ENCODE measurements at places on chromosomes 4 and X.

DNA sequence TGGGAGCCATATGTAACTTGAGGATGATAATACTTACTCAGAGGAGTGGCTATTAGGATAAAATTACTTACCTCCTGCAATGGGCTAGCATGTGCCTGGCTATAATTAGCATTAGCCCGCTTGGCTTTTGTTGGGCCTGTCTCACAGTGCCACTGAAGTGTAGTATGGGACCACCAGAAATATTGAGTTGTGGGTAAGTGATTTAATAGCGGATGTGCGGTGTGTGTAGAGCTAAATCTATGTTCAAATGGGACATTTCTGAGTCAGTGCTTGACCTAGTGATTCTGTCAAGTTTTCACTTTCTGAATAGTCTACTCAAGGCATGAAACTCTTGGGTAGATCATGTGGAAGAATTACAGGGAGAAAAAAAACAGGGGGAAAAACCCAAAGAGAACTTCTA, 3.5 kb upstream of the CLNK start:
- no peak for DNase-seq

GRCh38 chr4:81594490-81595159, 122.9 kb upstream of the RASGEF1B start:
- DNase-seq: no peak

DNA sequence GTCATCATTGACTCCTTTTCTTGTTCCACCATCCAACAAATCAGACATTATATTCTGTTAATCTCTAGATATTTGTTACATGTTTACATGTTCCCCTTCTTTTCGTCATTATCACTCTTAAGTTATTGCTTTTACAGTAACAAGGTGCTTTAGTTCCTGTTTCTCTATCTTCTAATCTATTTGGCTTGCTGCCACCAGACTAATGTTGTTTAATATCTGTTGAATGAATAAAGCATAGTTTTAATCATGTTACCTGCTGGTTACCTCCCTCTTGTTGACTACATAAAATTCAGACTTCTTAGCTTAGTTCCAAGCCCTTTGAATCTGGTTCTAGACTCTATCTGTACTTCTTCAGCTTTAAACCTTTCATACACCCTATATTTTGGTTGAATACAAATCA, 129.8 kb upstream of the TRIM2 start:
- DNase-seq: no peak

DNA sequence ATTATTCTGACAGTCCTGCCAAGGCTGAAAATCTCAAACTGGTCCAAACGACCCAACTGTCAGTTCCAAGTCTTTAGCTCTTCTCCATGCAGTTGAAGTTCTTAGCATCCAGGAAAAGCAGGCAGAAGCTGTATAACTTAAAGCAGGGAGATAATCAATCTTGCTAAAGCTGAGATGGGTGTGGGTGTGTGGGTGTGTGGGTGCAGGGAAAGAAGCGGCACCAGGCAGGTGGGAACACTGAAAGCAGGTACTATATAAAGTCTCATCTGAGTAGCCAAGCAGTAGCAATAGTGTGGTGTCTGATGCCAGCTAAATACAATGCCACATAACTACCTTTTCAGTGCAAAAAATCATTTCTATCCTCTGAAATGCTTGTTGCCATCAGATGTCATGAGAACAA, 69.7 kb upstream of the EGFL6 start:
- no peak for DNase-seq

DNA sequence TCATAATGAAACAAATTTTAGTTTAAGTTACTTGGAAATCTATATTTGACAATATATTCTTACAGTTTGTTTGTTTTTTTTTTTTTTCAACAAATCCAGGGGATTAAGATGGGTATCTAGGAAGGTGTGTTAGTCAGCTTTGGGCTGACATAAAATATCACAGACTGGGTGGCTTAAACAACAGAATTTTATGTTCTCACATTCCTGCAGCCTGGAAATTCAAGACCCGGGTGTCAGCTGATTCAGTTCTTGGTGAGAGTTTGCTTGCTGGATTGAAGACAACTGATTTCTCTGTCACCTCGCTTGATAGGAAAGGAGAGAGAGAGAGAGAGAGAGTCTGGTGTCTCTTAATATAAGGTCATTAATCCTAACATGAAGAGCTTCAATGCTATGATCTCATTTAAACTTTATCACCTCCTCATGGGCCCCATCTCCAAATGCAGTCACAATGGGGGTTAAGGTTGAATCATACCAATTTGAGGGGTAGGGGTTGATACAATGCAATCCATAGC, 465.2 kb downstream of the CENPC start:
- DNase-seq: no peak

GRCh38 chr4:140096483-140096861, 57.5 kb downstream of the MAML3 start:
- no peak for DNase-seq

GRCh38 chrX:10548688-10549087, 71.7 kb downstream of the MID1 start:
- DNase-seq: no peak

- DNase-seq: no peak
These were observed 216.9 kb downstream of the RELL1 start for GRCh38 chr4:37469286-37469685.

DNA sequence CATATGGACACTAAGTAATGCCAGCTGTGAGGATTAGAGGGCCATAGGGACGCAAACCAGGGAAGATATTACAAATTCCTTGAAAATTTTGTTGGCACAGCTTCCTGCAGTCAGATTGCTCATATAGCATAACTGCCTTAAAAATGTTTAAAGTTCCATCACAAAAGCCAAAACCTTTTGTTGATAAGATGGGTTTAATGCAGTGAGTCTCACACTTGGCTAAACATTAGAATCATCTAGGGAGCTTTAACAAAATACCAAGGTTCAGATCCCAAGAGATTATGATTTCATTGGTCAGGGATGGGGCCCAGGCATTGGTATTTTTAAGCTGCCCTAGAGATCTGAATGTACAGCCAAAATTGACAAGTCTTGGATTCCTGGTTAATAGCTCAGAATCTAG, 376.5 kb upstream of the MAD2L1 start:
- DNase-seq: no peak

- DNase-seq: peak; percentile 55
These were observed at the start of gene GALNT7 for GRCh38 chr4:173168396-173169177. GALNT7 (plus strand) TSS chr4:173168811; CDS start chr4:173168836, 25 bp downstream.

GRCh38 chr4:91198951-91199350, 1071.8 kb downstream of the CCSER1 start:
- no peak for DNase-seq

GRCh38 chr4:180809439-180809838, 1433.8 kb upstream of the TENM3 start:
- no peak for DNase-seq

GRCh38 chr4:147799986-147800555, 68.2 kb downstream of the ARHGAP10 start:
- peak; percentile 71 for DNase-seq

DNA sequence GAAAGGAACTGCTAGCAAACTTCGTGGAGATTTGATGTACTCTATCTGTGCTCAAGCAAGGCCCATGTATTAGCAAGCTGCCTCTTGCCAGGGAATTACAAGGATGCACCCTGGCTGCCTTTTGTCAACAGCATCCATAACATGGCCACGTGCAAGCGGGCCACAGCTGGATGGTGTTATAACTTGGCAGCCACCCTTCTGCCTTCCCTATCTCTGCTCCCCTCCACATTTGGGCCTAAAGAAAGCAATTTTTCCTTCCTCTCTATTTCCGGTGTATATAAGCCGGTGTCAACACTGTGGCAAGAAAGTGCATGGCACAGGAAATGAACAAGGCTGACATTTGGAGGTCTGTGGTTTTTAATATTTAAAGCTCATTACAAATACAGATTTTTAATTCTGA, 94.8 kb downstream of the CLNK start:
- DNase-seq: no peak

Data from CD4-positive, alpha-beta T cell treated with Interleukin-15 for 1 hour (primary cell).